ENCODE measurements at places on chromosomes 6 and 20. TPM values are rescaled to one million over a fixed set of nuclear protein-coding genes. Genes with fewer than 3 reads are reported as not detected.

TREM2 gene
- not detected for total RNA-seq

SNPH gene
- 11.1 TPM for total RNA-seq

MMP24 gene
- 17.1 TPM for total RNA-seq

DEF6 gene
- 16.5 TPM for total RNA-seq

SRXN1 gene
- 463 TPM for total RNA-seq

CRISP1 gene
- total RNA-seq, result not detected

Measured in Caki2 (cell line).